Thyroid gland (tissue), 4 donors: ENCODE measurements at places on chromosomes 6 and 20.

- H3K4me1 ChIP-seq, result no peaks in the 10 kb centered on the region
- no peak overlapping the region for H3K27ac ChIP-seq
Observed at GRCh38 chr6:111854683-111855082, 18.6 kb downstream of the FYN start.

DNA sequence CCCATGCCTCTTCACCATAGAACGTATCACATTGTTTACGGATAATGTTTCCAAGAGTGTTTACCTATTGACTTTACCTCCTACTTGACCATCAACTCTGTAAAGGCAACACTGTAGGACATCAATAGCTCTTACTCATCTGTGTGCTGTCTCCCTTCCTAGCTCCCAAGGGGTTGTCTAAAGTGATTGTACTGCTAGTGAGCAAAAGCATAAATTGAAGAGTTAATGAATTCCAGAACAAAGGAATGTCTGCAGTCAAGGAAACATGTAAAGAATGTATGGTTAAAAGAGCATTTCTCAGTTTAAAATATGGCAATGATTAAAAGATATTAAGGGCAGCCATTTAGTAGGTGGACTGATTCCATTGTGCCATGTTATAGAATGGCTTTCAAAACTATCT is 985.4 kb downstream of the TBC1D32 start:
- no peak overlapping the region for H3K4me3 ChIP-seq
- H3K27me3 ChIP-seq, result no peaks in the 10 kb centered on the region
- no peak for DNase-seq
- no peak overlapping the region for H3K27ac ChIP-seq
- no peaks in the 10 kb centered on the region for H3K4me1 ChIP-seq

DNA sequence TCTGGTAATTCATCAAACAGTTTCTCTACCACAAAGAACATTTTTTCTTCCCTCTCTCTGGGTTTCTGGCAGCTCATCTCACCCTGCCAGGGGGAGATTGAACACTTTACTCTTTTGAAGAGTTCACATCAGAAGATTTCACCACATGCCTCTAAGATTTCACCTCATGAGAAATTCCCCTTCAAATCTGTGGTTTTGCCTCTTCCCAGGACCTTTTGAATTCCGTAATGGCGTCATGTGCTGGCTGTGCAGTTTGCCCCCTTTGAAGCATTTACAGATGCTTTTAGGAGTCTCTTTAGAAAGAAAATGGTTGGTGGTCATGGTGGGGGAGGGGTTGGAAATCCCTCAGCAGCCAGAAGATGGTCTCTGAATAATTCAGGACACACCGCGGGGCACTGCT is 486.1 kb downstream of the QKI start:
- no peaks in the 10 kb centered on the region for H3K27me3 ChIP-seq
- DNase-seq, result no peak
- no peaks in the 10 kb centered on the region for H3K4me1 ChIP-seq
- H3K27ac ChIP-seq, result no peak overlapping the region
- no peaks in the 10 kb centered on the region for H3K36me3 ChIP-seq

DNA sequence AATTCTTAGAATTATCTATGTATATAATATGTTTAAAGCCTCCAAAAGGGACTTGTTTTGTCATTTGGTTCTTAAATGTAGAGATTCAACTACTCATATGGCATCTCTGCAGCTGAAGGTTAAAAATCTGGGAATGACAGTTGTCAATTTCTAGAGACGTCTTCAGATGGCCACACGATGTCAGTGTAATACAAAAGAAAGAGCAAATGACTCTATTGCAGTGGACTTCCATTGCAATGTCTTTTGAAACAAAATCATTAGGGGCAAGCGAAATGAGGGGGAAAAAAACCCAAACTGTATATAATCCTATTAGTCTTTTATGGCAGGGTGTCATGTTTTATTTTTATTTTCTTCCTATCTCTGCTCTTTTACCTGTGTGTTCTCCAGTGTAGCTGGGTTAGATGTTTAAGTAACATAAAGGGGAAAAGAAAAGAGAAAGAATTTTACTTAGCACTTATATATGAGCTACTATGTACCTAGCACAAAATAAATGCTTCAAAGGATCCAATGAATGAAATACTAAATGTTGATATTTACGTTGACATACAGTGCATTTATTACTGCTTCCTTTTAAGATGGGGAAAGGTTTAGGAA is 26.2 kb downstream of the CCN2 start:
- no peak for DNase-seq
- H3K4me1 ChIP-seq, result no peaks in the 10 kb centered on the region
- no peak overlapping the region for H3K4me3 ChIP-seq

DNA sequence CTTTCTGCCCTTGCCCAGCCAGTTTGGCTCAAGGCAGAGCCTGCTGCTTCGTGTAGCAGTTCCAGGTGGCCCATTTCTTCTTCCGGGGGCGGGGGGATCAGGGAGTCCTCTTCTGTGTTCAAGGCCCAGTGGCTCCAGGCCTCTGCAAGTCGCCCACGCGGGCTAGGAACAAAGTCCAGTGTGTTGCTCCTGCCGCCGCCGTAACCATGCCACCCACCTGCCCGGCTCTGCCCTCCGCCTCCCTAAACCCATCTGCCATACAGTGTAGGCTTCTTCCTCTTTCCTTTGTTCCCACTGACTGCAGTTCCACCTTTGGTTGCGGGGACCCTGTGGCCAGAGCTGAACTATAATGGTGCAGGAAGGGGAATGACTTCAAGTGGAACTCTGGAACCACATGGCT is 43.9 kb upstream of the SRF start:
- H3K27me3 ChIP-seq, result no peaks in the 10 kb centered on the region
- H3K4me1 ChIP-seq, result peaks cover 4% of the 10 kb centered on the region
- no peak overlapping the region for H3K27ac ChIP-seq
- H3K4me3 ChIP-seq, result no peak overlapping the region

GRCh38 chr6:133590814-133591213 is 298.1 kb upstream of the TCF21 start:
- no peaks in the 10 kb centered on the region for H3K4me1 ChIP-seq
- no peak for DNase-seq
- no peak overlapping the region for H3K4me3 ChIP-seq
- no peak overlapping the region for H3K27ac ChIP-seq
- H3K36me3 ChIP-seq, result no peaks in the 10 kb centered on the region

- H3K4me3 ChIP-seq, result no peak overlapping the region
- no peaks in the 10 kb centered on the region for H3K27me3 ChIP-seq
- peak; percentile 78 for DNase-seq
- H3K27ac ChIP-seq, result no peak overlapping the region
- H3K36me3 ChIP-seq, result no peaks in the 10 kb centered on the region
Observed at GRCh38 chr6:133921249-133921859, 31.7 kb upstream of the TBPL1 start.

GRCh38 chr6:34817446-34817845 is 25.6 kb downstream of the BLTP3A start:
- peaks cover 22% of the 10 kb centered on the region for H3K4me1 ChIP-seq
- no peak overlapping the region for H3K4me3 ChIP-seq
- DNase-seq, result no peak
- no peaks in the 10 kb centered on the region for H3K36me3 ChIP-seq

- no peaks in the 10 kb centered on the region for H3K36me3 ChIP-seq
- H3K27me3 ChIP-seq, result no peaks in the 10 kb centered on the region
- H3K4me3 ChIP-seq, result peak overlapping the region; percentile 30
- H3K4me1 ChIP-seq, result peaks cover 62% of the 10 kb centered on the region
Observed at GRCh38 chr20:17972121-17972520, 3.3 kb downstream of the MGME1 start.

DNA sequence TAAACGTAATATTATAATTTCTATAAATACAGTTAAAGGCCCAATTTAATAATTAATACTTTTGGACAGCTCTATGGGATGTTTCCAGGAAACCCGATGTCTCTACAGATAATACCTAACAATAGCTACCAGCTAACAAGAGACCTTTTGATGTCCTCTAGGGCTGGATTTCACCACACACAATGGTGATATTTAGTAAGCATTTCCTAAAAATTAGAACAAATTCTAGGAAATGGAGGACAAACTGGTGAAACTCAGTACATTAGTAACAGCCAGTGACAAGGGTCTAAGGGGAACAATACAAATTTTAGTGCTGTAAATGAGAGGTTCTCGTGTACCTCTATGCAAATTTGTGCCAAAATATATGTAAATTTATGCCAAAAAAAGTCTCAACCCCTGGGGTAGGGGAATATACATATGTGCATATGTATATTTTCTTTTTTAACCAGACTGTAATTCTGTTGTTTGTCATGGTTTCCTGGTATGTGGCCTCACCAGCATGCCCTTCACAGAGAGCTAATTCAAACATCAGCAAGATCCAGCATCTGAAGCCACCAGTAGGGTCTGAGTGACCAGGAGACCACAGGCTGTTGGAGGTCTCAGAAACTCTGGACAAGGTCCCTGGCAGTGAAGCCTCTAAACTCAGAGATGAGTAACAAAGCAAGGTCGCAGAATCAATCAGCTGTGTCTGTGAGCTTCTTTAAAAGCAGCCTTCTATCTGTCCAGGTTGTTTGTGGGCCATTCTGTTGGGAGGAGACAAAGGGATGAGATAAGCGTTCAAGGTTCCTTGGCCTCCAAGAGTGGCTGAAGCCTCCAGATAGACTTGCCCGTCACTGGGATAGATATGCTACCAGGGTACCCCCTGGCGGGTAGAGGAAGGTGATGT is 235.1 kb upstream of the RREB1 start:
- no peak overlapping the region for H3K4me3 ChIP-seq
- no peak overlapping the region for H3K27ac ChIP-seq
- H3K36me3 ChIP-seq, result no peaks in the 10 kb centered on the region
- no peaks in the 10 kb centered on the region for H3K27me3 ChIP-seq
- DNase-seq, result no peak

DNA sequence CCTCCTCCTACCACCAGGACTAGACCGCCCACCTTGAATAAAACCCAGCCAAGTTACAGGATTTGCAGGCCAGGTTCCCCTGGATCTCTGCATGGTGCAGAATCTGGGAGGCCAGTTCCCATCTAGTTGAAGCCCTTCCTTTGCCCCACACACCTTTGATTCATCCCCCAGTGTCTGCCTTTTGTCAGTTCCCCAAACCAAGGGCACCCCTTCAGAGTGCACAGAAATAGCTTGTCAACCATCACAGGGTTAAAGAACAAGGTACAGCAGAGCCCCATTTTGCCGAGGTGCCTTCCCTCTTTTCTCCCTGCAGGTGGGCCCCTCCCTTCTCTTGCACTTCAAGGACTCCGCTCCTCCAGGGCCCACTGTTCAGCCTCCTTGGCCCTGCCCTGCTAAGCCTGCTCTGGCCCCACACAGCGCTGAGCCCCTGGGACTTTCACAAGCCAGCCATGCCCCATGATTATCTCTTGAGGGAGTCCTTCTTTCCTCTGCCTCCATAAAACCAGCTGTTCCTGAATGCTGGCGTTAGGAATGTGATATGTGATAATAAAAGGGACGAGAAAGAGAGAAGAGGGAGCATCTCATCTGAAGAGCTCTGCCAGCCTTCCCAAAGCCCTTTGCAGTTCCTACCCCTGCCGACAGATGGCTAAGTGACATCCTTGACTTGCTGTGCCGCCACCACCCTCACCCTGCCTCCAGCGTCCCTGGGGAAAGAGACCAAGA is 280.3 kb downstream of the CDC5L start:
- H3K27ac ChIP-seq, result no peak overlapping the region
- DNase-seq, result peak; percentile 22
- no peak overlapping the region for H3K4me3 ChIP-seq
- H3K36me3 ChIP-seq, result no peaks in the 10 kb centered on the region
- H3K4me1 ChIP-seq, result peaks cover 20% of the 10 kb centered on the region

- H3K27ac ChIP-seq, result no peak overlapping the region
- no peaks in the 10 kb centered on the region for H3K27me3 ChIP-seq
- no peak for DNase-seq
Observed at GRCh38 chr20:29326376-29327070, 1930.9 kb upstream of the DEFB115 start.

DNA sequence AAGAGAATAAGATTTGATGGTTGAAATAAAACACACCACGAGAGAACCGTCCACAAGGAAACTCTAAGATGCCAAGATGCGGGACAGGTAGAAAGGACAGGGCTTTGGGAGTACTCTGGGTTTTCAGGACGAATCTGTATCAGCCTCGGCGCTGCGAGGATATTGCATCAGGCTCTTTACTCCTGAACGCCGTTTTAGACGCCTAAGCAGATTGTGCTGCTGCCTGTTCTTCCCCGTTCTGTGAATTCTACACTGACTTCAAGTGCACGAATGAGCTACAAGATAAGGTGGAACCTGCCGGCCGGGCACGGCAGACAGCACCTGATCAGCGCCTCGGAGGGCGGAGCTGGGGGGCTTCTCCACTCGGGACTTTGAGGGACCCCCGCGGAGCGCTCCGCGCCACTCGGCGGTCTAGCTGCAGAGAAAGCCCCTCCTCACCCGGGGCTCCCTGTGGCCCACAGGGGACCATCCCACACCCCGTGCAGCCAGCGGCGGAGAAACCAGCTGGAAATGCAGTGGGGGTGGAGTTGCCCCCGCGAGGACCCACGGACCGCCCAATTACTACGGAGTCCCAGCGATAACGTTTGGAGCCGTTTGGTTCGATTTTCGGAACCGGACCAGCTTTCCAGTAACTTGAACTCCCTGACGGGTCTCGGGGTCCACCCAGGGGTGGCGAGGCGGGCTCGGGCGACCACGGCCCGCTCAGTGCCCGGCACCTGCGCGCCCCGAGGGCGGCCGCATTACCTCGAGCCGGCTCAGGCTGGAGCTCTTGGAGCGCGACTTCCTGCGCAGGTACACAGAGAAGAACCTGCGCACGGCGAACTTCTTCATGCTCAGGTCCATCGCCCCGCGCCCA is 646 bp downstream of the RPS6KA2 start:
- no peaks in the 10 kb centered on the region for H3K27me3 ChIP-seq
- DNase-seq, result peak; percentile 76
- H3K36me3 ChIP-seq, result no peaks in the 10 kb centered on the region
- peaks cover 52% of the 10 kb centered on the region for H3K4me1 ChIP-seq
- peak overlapping the region; percentile 98 for H3K27ac ChIP-seq
- H3K4me3 ChIP-seq, result peak overlapping the region; percentile 82

DNA sequence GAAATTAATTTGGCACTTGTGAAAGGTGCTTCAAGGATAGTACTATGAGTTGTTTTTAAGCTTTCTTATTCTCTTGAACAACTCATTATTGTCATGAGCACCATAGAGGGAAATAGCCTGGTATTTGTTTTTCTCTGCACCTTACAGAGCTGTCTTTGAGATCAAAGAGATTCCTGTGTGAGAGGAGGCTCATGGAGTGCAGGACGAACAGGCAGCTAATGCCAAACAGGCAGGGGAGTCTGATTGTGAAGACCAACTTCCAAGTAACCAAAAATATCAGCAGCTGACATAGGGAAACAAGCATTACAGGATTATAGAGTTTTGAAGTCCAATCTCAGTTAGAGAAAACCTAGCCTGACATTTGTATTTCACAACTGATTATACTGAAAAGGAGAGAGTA is 110.6 kb upstream of the TENT5A start:
- no peaks in the 10 kb centered on the region for H3K27me3 ChIP-seq
- no peak overlapping the region for H3K27ac ChIP-seq
- no peak for DNase-seq
- H3K36me3 ChIP-seq, result no peaks in the 10 kb centered on the region
- no peaks in the 10 kb centered on the region for H3K4me1 ChIP-seq

DNA sequence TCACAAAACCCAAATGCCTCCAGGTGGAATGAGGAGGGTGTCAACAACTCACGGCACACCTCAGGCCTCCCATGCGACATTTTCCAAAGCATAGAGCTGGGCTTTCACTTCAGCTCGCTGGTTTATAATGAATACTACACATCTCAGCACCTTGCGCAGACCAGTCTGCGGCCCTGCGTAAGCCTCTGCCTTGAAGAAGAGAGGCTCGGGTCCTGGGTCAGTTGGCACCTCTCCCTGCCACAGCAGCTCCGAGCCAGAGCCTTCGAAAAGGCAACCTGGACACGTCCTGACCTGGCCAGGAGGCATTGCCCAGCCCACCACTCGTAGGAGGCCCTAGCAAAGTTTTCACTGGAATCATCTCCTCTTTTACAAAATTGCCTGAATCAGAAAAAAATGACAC is 183.0 kb upstream of the AFDN start:
- DNase-seq, result no peak
- no peak overlapping the region for H3K27ac ChIP-seq
- H3K36me3 ChIP-seq, result no peaks in the 10 kb centered on the region
